ENCODE measurements at places on chromosomes 6 and 20.

DNA sequence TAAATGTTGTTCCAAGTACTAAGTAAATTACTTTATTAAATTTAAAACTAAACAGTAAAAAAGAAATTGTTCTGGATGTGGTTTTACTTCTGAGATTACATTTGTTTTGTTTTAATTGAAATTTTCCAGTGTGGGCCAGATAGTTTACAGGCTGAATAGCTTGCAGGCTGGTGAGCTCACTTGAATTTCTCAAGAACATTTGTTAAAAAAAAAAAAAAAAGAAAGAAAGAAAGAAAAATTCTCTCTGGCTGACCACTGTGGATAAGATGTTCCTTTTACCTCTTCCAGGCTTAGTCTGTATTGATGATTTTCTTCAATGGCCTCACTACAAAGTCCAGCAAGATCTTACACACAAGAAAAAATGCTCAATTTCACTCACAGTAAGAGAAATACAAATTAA is 85.4 kb downstream of the PLCG1 start:
- no peak for DNase-seq

- no peak for DNase-seq
Observed at GRCh38 chr6:170372380-170373325, 66.1 kb downstream of the FAM120B start.

- DNase-seq = no peak
Observed at GRCh38 chr20:12201289-12201991, 283.7 kb downstream of the BTBD3 start.

DNA sequence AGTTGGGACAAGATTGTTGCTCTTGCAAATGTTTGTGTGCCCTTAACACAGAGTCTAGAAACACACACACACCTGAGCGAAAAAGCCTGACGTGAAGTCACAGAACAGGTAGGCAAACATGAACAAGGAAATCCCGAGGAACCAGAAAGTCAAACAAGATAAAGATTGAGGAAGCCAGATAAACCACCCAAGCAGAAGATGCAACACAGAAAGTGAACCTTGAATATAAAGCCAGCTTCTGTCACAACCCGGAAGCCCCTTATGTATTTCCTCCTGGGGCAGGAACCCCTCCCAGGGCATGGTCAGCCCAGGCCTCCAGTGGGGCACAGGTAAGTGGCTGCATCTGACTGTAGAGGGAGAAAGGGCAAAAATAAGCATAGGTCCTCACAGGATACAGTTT is 158.2 kb upstream of the SUPT3H start:
- no peak for DNase-seq

DNA sequence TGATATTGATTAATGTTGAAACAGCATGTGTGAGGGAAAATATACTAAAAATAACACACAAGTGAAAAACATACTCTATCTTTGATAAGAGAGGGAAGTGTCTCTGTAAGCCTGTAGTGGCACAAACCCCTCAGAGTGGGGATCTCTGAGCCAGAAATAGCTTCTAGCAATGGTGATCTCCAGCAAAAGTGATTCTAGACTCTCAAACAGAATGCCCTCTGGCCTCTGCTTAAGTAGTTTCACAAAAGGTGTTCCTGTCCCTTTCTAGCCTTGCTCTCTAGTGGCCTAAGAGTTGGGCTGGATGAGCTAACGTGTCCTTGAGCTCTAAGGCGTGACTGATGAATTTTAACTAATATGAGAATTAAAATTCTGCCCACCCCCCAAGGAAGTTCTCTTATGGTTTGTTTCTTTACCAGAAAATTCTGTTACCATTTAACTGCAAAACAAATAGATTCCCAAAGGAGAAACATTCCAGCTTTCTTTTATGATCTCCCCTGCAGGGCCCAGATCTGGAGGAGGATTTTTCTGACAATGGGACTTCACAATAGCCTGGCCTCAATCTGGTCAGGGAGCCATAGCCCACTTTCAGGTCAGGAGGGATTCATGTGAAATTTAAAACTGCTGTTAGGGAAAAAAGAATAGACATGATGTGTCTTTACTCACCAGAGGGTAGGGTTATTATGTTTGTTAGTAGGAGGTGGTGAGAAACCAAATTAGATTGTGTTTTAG is 182.5 kb upstream of the LAMP5 start:
- DNase-seq = no peak

DNA sequence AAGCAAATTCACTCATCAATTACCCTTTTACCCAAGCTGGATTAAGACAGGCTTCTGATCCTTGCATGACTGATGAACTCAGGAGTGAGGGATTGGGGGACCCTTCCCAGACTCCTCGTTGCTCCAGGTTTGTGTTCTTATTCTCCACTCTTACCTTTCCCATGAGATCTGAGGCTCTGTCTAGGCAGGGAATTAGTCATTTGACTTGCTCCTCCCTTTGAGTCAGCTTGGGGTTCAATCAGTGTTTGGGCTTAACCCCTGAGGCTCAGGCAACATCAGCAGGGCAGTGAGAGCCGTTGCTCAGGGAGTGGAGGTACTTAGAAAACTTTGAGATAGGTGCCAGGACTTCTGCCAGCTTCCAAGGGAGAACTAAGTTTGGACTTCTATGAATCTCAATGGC is 20.7 kb upstream of the TOX2 start:
- DNase-seq = no peak

DNA sequence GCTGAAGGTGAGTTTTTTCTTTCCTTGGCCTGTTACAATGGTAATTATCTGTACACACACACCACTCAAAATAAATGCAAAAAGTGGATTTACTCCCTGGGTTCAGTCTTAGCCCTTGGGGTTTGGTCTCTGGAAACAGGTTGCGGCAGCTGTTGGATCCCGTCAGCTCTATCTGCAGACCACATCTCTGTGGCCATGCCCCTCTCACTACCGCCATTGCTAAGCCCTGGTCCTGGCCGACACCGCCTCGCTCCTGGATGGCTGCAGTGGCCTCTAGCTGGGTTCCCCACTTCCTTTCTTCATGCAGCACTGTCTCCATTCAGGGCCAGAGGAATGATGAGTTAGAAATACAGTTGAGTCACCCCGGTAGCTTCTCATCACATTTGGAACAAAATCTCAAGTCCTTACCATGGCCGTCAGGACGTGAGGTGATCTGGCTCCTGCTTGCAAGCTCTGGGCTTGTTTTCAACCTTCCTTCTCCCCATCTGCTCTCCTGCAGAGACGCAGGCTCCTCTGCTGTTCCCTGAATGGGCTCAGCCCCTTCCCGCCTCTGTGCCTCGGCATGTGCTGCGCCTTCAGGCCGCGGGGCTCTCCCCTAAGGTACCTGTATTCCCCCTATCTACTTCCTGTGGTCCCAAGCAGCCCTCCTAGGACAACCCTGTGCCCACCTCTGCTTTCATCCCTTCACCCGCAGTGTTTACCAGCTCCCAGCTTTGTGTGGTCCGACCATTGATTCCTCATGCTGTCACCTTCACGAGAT is 38.0 kb downstream of the EFCAB8 start:
- DNase-seq = no peak

DNA sequence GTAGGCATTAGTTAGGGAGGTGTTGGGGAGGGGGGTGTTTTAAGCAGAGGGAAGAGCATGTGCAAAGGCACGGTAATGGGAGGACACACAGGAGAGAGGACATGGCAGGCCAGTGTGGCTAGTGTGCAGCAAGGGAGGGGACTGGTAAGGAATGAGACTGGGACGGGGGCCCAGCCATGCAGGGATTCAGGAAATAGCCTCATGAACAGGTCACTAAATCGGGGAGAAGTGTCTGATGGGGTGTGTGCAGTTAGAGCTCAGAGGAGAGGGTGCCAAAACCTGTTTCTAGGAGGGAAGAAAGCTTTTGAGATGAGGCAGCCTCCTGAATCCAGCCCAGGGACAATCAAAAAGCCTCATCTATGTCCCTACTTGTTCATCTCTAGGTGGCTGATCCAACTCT is 7.5 kb downstream of the BPI start:
- no peak for DNase-seq

DNA sequence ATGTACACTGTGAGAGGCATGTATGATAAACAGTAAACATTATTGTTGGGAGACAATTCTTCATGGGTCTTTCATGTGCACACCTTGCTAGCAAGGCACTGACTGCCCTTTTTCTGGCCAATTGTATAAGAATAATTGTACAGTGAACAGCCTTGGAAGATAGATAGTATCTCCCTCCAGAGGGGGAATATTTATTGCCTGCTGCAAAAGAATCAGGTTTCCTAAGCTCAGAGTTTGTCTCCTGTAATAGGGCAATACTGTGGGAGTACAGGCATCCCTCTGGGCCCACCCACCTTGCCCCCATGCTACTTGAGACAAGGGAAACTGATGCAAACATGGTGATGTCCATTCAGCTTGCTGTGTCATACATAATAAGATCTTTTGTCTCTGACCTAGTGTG is 442.2 kb downstream of the HDGFL1 start:
- DNase-seq = no peak

- no peak for DNase-seq
Observed at GRCh38 chr6:16105854-16106253, 23.0 kb upstream of the MYLIP start.

GRCh38 chr6:159067334-159067733 is 22.5 kb upstream of the TAGAP start:
- DNase-seq = no peak

- DNase-seq = no peak
Observed at GRCh38 chr20:24918579-24919566, 30.2 kb upstream of the CST7 start.

- DNase-seq = no peak
Observed at GRCh38 chr6:107662333-107662732, 161.8 kb downstream of the SCML4 start.

DNA sequence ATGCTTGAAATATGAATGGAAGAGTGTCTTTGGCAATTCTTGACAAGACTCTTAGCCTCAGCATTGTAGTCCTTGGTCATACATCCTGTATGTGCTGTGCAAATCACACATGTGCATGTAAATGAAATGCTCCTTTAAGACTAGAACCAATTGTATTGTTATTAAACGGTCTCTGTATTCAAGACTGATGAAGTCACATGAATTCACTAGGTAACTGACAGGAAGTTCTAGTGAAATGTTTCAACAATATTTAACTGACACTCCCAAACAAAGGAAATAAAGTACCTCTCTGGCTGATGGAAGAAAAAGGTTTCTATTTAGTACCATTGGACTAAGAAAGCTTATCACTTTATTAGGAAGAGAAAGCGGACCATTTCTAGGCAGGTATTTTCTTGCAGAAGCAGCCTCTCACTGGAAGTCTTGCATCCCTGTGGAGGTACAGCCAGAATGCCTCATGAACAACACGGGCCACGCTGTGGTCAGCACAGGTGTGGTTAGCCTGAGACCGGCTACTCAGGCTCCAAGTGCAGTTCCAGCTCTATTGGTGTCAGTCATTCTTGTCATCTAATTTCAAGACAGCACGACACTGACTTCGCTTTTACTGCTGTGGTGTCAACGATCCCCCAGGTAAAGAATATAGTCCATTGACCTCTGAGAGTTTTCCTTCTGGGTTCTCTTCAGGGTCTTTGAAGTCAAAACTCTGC is 17.3 kb downstream of the PPP1R3G start:
- DNase-seq = no peak

- no peak for DNase-seq
Observed at GRCh38 chr6:166430269-166430668, 47.5 kb upstream of the MPC1 start.

Data from activated naive CD8-positive, alpha-beta T cell treated with anti-CD3 and anti-CD28 coated beads for 36 hours (primary cell).